ENCODE measurements at places on chromosomes 1 and 21.

GRCh38 chr1:110235181-110235833 lies 25.2 kb downstream of the KCNC4 start:
- DNase-seq, result no peak

DNA sequence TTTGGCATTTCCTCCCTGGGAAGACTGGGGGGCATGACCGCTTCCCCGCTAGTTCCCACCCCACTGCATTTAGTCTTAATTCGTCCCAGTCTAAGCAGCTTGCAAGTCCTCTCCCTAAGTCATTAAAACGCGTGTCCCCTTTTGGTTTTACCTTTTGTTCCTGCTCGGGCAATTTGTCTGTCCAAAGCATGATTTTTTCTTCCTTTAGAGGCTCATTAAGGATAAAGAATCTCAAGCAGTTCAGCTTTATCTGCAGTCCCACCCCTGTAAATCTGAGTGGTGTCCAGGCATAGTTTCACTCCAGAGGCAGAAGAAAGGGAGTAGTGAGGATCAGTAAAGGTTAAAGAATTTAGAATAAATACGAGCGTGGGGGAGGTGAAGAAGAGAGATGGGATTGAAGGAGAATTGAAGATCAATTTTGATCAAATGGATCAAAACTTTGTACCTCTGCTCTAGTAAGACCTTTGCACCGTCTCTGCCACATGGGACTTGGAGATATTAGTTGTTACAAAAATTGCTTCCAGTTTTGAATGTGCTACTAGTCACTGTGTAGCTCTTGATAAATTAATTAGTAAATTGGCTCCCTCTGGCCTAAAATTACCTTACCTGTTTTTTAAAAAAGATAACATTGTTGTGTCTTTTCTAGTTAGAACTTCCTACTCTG lies 989 bp upstream of the ETV3 start:
- DNase-seq, result no peak

DNA sequence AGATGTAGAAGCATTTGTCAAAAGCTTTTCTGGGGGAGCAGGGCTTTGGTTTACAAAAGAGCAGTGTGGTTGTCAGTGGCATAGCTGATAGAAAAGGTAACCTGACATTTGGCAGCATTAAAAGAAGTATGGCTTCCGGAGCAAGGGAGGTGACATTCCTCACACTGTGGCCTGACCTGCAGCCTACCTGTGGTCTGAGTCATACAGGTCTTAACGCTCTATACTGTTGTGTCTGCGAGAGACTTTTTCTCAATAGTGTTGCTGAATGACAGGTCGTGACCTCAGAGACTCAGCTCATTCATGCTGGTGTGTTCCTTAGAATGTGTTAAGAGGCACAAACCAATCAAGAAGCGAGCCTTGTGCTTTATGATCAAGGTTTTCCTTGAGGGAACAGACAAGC lies 19.3 kb downstream of the PHGDH start:
- no peak for DNase-seq

- no peak for DNase-seq
These were observed 101.5 kb downstream of the SCCPDH start for GRCh38 chr1:246825557-246826175.

DNA sequence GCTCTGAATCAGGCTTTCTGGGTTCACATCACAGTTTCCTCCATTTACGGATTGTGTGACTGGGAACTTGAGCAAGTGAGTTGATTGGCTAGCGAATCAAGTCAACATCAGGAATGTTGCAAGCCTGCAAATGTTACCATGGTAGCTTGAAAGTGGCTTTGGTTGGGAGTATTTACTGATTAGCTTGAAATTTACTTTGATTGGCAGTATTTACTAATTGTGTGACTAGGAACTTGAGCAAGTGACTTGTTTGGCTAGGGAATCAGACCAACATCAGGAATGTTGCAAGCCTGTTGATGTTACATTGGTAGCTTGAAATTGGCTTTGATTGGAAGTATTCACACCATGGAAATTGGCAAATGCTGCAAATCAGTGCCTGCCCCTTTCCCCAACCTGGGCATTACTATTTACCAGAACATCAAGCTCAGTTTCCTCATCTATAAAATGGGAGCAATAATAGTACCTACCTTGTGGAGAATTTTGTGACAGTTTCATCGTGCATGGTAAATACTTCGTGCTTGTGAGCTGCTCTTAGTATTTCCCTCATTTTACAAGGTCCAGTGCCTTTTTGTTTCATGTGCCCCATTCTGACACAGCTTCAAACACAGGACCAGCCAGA lies 23.1 kb upstream of the B3GALNT2 start:
- no peak for DNase-seq

DNA sequence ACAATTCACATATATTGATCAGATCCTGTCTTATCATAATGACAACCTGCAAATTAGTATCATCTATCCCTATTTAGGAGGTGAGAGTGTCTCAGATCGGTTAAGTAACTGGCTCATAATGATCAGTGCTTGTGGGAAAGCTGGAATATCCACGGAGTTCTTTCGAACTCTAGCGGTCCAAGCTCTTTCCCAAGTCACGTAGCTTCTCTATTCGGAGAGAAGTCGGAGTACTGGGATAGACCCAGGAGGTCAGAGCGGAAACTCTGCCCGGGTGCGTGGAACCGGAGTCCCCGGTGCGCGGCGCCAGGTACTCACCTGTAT lies 339 bp downstream of the PTGS2 start:
- no peak for DNase-seq

DNA sequence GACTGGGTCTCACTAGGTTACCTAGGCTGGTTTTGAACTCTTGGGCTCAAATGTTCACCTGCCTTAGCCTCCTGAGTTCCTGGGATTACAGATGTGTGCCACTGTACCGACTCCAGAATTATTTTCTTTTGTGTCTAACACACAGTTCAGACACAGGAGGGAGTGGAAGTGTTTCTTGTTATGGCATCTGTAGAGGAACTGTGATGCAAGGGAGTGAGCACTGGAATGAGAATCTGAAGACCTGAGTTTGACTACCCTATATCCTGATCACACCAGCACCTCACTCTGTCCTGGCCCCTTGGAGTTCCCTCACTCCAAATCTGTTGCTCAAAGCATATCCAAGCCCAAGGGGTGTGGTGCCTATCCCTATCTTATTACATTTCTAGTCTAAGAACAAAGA lies 15.2 kb downstream of the OPTC start:
- DNase-seq, result no peak
